ENCODE measurements at places on chromosomes 12 and 14.

DNA sequence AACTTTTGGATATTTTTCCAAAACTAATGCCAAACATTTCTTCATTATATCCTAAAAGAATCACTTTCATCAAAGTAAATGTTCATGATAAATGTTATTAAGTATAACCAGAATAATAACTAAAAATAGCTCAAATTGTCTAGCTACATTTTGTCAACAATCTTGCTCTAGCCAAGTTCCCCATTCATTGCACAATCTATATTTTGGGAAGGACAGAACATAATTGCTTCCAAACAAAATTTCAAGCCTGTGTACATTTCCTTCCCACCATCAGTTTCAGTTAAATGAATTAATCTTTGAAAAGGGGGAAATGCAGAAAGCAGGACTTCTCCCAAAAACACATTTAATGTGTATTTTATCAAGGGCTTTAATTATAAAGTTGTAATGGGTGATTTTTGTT is 98.0 kb upstream of the PLEKHG7 start:
- ATAC-seq = no peak

DNA sequence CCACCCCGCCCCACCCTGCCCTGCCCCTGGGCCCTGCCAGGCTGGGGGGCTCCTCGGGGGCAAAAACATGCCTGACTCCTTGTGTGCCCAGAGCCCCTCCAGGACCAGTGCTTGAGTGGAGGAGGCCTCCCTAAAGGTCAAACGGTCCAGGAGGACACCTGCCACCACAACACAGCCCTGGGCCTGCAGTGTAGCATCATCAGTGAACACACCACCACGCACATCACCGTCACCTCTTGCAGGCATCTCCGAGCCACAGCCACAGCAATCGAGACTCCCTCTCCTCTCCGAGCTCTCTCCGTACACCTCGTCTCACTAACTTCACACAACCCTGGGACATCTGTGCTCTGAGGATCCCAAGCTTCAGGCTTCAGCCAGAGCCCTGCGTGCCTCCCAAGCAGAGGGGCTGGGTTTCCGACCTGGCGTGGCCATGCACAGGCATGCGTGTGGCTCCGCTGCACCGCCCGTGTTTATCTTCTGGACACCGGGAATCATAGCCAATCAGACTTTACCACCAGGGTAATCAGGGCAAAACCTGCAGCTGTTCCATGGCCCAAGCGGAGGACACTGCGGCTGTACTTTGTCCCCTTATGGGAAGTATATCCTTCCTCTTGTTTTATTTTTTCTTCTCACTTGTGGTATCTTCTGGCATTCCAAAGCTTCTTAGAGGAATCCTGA is 6.2 kb upstream of the DIO3 start:
- no peak for ATAC-seq

- no peak for ATAC-seq
Observed at GRCh38 chr12:119589097-119589496, 4.5 kb upstream of the TMEM233 start.

- ATAC-seq = no peak
Observed at GRCh38 chr12:13373803-13374202, 177.3 kb downstream of the EMP1 start.

GRCh38 chr14:61380984-61381383 is 59.6 kb downstream of the PRKCH start:
- peak; percentile 43 for ATAC-seq

DNA sequence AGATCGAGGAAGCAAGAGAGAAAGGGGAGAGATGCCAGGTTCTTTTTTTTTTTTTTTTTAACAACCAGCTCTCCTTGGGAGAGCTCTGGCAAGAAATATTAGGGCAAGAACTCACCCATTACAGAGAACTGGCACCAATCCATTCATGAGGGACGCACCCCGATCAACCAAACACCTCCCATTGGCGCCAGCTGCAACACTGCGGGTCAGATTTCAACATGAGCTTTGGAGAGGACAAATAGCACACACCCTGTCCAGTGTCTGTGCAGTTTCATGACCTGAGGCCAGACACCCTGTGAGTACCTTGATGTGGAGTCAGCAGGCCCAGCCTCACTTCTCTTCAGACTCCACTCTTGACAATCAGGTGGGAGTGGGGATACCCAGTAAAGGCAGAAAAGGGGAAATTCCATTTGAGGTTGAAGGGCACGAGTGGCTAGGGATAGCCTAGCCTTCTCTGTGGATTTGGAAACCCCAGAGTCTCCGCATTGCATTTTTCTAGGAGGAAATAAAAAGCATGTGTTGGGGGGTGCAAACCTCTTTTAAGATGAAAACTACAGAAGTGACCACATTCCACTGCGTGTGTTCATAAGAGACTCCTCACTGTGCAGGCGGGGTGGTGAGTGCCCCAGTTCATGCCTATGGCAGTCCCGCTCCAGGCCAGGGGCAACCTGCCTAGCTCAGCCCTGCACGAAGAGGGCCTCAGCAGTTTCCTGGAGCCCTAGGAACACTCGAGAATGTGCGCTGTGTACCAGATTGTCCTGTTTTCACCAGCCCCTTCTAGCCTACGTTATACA is 42.4 kb upstream of the GPATCH2L start:
- peak; percentile 79 for ATAC-seq

GRCh38 chr12:27534060-27534764 is 10.2 kb downstream of the PPFIBP1 start:
- ATAC-seq = no peak

DNA sequence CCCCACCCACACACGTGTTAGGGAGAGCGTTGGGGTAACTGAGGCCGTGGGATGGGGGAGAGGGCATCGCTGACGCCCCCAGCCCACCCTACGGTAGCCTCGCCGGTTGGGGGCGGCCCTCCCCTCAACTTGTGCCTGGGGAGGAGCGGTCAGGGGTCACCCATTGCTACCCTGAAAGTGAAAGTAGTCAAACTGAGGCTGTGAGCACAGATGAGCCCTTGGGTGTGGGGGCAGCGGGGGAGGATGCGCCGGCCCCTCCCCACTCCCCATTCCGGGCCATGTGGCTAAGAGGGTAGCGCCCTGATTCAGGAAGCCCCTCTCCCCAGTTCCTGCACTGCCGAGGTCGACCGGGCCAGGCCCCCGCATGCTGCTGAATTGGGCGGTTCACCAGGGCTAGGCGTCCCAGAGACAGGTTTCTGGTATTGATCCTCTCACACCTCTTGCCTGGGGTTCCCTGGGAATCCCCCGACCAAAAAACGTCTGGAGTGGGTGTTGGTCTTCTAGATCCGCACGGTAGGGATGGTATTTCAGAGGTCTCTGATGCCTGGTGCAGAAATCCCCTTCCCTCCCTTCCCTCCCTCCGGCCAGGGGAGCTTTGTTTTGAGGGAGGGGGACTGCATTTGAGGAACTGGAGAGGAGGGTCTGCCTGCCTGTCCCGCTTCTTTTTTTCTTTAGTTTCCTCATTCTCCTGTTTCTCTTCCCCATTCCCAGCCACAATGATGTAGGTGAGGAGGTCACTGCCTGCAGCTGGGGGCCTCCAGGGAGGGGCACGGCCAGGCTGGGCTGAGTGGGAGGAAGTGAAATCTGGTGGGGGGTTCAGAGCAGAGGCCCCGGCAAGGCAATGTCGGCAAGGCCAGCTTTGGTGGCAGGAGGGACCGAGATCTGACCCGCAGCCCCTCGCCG is 1.0 kb downstream of the SH2B3 start:
- no peak for ATAC-seq

- ATAC-seq = peak; percentile 84
Observed at GRCh38 chr14:72024043-72024407, 91.8 kb downstream of the RGS6 start.

DNA sequence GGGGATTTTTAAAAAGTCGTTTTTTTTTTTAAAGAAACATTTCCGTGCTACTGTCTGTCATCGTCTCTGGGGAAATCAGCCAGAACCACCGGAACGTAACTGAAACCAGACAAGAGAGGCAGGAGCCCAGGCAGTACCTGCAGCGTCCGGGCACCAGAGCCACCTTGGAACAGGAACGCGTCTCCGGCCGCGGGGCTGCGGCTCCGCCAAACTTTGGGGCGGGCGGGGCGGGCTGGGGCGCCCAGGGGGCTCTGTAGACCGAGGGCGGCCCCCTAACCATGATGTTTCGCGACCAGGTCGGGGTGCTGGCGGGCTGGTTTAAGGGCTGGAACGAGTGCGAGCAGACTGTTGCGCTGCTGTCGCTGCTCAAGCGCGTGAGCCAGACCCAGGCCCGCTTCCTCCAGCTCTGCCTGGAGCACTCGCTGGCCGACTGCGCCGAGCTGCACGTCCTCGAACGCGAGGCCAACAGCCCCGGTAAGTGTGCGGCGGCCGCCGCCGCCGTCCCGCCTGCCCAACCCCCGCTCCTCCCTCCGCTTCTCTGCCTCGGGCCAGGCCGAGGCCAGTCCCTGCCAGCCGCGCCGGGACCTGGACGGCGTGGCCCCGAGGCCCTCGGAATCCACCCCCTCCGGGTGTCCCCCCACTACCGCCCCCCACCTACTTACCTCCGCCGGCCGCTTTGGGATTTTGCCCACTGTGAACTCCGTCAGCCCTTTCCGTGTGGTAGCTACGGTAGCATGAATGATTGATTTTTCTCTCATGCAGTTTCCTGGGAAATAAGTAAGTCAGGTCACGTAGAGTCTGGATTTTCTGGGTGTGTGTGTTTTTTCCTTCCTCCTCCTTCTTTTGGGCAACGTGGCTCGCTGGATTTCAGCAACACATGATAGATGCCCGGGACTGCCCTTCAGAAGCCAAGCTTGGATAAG is 972 bp downstream of the SAMD4A start:
- ATAC-seq = peak; percentile 7

DNA sequence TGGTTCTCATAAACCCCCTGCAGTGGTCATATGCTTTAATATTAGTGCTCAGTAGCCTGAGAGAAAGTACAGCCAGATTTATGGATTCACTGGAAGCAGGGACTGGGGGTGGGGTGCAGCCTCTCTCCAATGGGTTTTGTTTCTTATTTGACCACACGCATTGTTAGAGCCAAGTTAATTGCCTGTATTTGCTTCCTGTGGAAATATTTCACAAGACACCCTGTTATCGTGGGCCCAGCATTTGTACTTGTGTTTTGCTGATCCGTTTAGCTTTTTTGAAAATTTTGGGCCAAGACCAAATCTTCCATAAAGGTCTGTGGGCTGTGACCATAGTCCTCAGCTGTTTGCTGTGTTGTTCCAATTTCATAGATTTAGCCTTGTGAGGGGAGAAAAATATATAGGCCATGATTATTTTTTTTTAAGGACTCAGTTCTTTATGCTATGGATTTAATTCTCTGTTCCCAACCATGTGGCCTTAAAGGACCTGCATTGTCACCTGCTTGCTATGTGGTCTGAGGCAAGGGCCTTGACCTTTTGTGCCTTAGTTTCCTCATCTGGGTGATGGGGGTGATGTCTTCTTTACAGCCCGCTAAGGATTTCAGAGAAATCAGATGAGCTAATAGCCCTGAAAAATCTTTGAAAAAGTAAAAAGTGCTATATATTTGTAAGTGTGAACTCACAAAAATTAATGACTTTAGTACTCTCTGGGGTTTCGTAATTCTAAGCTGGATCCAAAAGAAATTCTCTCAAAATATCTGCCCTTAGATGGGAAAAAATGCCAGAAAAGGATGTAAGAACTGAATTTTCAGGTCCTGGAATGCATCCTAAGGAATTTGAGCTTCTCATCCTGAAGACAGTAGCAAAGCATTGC is 370.2 kb downstream of the DPF3 start:
- no peak for ATAC-seq

DNA sequence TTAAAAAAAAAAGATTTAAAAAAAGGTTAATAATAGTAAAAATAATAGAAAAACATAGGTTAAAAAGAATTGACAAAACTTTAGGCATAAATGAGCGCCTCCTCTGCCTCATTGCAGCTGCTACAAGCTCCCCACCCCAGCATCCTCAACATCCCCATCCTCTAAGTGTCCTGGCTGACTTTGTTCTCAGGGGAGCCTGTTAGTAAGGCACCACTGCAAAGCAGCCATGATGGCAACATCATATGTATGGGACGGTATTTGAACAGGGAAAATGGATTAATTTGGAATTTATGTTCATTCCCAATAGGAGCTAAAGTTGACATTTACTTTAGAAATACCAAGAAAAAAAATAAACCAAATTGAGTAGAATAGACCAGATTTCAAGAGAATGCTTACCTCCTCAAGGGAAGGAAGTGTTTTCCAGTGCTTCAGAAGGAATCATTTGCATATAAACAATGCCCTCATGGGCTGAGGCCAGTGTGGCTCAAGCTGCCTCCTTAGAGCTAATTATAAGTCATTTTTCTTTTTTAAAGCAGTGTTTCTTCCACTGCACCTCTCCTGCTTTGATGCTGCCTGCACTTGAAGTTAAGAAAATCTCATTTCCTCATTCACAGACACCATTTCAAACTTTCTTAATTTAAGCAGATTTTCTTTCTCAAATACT is 59.6 kb downstream of the DACT1 start:
- no peak for ATAC-seq

- ATAC-seq = no peak
Observed at GRCh38 chr14:61756135-61756534, 6.1 kb upstream of the SNAPC1 start.

- no peak for ATAC-seq
Observed at GRCh38 chr12:24109381-24110039, 160.0 kb upstream of the SOX5 start.

- peak; percentile 85 for ATAC-seq
Observed at GRCh38 chr14:77663293-77663692, 44.5 kb downstream of the ALKBH1 start.

DNA sequence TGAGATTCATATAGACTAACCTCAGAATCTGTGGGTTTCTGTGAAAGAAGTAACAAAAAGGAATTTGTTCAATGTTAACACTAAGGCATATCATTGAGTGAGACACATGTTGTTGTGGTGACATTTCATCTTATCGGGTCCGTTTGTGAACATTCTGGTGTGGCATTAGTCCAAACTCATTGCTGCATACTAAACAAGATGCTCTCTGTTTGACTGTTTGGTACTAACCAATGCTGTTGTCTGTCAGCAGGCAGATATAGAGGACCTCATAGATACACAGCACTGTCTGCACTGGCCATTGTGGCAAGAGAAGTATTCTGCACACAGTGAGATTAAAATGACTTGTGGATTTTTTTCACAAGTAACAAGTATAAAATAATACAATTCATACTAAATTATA is 41.2 kb downstream of the SLC25A21 start:
- ATAC-seq = no peak

GRCh38 chr14:24185026-24185425 is 3.6 kb downstream of the IPO4 start:
- no peak for ATAC-seq

DNA sequence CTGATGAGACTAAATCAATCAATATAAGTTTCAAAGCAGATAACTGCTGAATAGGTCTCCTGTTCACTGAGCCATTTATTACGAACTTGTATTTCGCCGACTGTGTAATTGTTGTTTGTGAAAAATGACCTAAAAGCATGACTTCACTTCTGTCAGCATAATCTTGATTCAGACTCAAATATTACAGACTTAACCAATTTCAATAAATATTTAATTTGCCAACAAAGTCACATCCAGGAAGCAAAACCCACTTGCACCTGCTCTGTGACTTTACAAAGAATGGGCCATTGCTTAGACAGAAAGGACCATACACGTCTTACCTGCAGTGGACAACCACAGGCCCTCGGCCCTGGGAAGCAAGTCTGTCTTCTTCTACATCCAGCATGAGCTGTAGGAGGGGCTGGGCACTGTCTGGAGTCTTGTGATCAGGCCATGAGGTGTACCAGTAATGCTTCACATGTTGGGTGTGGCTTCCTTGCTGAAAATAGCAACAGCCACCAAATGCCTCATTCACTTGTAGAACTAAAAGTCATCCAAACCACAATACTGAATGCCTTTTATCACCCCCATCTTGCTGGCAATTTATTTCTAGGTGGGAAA is 23.5 kb upstream of the PTPRB start:
- ATAC-seq = peak; percentile 53
